Mammary epithelial cell (primary cell): ENCODE measurements at places on chromosomes 7 and 10. TPM values are rescaled to one million over a fixed set of nuclear protein-coding genes. Genes with fewer than 3 reads are reported as not detected.

- no peak for DNase-seq
Observed at GRCh38 chr7:44210107-44210506, 9.3 kb downstream of the YKT6 start.

DNA sequence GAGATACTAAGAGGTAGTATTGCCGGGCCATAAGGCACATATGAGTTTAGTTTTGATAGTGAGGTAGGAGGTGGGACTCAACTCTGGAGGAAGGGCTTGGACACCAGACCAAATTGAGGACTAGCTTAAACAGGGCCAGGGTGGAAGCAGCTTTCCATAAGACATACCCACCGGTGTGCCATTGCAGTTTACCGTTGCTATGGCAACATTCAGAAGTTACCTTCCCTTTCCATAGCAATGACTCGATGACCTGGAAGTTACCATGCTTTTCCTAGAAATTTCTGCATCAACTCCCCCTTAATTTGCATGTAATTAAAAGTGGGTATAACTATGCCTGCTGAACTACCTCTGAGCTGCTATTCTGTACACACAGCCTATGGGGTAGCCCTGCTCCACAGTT is 10.9 kb upstream of the SNX10 start:
- no peak for DNase-seq

- DNase-seq: no peak
Observed at GRCh38 chr7:36021367-36021766, 131.7 kb upstream of the EEPD1 start.

GRCh38 chr7:157268540-157268939 is 68.3 kb upstream of the DNAJB6 start:
- no peak for DNase-seq

DNA sequence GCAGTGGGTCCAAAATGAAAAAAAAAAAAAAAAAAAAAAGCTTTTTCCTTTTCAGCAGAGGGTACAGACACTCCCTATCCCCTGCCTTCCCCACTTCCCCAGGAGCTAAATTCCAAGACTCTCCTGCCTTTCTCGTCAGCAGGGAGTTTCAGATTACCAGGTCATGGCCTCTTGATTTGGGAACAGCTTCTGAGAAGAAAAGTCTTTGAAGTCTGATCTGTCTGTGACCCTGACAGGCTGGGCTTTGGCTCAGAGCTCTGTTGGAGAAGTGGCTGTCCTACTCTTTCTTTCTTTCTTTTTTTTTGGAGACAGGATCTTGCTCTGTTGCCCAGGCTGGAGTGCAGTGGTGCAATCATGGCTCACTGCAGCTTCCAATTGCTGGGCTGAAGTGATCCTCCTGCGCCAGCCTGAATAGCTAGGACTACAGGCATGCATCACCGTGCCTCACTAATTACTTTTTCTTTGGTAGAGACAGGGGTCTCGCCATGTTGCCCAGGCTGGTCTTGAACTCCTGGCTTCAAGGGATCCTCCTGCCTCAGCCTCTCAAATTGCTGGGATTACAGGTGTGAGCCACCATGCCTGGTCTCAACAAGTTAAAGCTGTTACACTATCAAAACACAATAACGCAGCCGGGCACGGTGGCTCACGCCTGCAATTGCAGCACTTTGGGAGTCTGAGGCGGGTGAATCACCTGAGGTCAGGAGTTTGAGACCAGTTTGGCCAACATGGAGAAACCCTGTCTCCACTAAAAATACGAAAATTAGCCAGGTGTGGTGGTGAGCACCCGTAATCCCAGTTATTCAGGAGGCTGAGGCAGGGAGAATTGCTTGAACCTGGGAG is 59.9 kb downstream of the COL26A1 start:
- DNase-seq: no peak

The PDK4 gene
- 1.8 TPM for total RNA-seq

The HTR7 gene
- 24.1 and 24.9 TPM in 2 replicates for total RNA-seq
